Caudate nucleus (tissue), 63 donors: ENCODE measurements at places on chromosomes 5 and 9.

- no peak for DNase-seq
Observed at GRCh38 chr5:110769000-110769681, 30.3 kb downstream of the SLC25A46 start.

DNA sequence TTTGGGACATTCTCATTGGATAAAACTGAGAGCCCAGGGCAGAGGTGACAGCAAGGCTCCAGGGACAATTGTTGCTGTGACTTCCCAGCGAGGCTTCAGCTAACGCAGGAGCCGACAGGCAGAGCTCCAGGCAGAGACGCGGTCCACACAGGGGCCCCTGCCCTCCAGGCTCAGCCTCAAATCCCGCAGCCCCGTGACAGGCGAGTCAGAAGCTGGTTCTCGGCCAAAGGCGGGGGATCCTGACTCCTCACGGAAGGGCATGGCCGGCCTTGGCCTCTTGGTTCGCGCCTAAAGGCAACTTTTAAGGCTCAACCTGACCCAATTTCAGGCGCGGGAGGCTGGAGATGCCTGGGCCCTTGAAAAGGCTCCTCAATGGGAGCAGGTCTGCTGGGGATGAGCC lies 21.3 kb downstream of the SLC12A7 start:
- DNase-seq: no peak

- DNase-seq: no peak
Observed at GRCh38 chr5:14008819-14009311, 64.4 kb upstream of the DNAH5 start.

- DNase-seq: no peak
Observed at GRCh38 chr9:110073356-110073905, 134.5 kb downstream of the C9orf152 start.

DNA sequence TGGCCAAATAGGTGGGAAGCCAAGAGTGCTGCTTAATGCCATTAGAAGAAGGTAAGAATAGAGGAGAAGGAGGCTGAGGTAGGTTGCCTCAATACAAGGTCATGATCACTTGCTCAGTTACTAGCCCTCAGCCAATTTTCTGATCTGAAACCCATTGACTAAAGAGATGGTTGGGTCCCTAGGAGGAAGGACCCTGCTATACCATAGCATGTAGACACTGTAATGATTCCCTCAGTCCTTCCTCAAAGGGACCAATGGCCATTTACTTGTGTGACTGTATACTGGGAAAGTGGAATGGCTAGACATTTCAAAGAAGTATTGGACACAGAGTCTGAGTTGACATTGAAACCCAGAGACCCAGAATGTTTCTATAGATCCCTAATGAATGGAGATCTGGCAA lies 108.5 kb upstream of the MAP1B start:
- DNase-seq: no peak

DNA sequence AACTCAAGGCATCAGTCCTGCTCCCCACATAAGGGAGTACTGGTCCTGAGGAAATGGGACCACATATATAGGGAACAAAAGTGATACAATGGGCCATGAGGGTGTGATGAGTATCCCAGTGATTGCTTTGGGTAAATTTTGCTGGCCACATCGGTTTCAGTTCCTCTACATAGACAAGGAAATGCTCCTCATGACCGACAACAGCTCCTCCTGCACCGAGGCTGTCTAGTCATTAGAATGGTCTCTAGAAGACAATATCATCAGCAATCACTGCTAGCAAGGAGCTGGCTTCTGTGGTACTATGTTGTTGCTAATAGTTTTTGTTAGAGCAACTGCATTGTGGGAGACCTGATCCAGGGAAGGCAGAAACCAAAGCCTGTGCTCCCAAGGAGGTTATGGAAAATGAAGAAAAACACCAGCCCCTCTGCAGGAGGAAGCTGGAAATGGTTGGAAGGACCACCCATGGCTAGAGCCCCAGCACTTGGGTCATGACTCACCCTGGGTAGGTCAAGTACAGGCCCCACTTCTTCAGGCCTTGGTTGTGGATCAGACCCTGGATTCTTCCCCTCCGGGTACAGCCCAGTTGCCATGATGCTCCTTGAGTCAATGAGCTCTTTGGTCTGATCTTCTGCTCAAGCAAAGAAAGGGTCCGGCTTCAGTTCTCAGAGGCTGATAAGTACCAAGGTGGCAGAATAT lies 3.4 kb upstream of the CTSL start:
- DNase-seq: no peak

- no peak for DNase-seq
Observed at GRCh38 chr9:134947265-134947955, 29.7 kb upstream of the FCN1 start.

DNA sequence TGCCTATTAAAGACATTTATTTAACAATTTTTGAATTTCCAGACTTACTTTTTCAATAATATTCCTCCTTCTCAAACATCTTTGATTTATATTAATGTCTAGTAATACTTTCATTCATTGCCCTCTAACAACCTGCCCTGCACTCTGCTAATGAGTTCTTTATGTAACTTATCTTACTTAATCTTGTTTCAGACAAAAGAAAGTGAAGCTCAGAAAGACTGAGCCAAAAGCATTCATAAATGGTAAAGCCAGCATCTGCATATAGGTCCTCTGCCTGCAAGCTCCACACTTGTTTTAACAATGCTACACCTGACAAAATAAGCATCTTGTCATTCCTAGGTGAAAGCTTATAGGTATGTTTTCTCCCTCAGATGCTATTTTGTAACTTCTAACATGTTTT lies 2.4 kb upstream of the TNPO1 start:
- no peak for DNase-seq

DNA sequence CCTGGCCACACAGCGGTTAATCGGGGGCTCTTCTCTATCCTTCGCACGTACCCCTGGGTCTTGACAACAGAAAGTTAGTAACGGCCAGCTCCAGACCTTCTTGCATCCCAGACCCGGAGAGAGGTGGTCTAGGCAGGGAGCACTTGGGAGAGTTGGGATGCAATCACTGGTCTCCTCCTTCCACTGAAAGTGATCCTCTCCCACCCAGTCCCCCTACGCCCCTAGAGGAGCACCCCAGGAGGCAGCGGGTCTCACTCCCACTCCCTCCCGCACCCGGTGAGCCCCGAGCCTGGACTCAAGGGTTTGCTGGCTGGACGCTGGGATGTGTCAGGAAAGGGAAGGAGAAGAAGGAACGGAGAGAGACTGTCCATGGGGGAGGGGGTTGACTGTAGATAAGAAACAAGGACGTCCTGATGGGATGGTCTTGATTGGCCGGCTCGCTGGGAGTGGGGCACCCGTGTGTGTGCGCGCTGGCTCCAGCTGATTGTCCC lies 2.0 kb downstream of the RORB start:
- no peak for DNase-seq

DNA sequence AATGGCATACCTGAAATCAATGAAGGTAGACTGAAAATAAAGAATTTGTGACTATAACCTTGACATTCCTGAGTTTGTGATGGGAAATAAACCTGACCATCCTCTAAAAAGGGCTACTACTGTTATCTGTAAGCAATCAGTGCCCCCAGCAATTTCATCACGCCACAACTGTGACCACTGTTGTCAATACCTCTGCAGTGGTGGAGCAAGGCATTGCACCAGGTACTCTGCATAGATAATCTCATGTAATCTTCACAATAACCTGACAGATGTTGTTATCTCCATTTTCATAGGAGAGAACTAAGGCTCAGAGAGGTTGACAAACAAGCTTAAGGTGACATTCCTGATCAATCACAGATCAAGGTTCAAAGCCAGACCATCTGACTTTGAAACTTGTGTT lies 38.5 kb upstream of the FRRS1L start:
- no peak for DNase-seq

- DNase-seq: no peak
Observed at GRCh38 chr9:136050701-136051452, 44.2 kb downstream of the NACC2 start.

GRCh38 chr5:149240354-149240998 lies 31.2 kb upstream of the AFAP1L1 start:
- no peak for DNase-seq

DNA sequence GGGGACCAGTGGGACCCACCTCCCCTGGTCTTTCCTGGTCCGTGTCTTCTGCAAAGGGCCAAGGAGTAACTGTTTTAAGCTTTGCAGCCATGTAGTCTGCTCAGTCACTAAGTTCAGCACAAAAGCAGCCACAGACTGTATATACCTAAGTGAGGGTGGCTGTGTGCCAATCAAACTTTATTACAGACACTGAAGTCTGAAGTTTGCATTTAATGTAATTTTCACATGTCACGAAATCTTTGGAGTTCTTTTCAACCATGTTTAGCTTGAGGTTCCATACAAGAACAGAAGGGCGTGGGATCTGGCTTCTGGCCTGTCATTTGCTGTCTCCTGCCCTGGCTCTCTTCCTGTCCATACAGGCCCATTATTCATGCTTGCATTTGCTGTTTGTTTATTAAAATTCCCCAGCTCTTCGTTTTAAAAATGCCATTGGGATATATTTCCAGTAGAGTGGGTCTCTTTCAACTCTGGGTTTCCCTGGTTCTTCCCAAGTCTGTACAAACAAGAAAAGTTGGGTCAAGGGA lies 64.2 kb upstream of the ECM2 start:
- DNase-seq: no peak

DNA sequence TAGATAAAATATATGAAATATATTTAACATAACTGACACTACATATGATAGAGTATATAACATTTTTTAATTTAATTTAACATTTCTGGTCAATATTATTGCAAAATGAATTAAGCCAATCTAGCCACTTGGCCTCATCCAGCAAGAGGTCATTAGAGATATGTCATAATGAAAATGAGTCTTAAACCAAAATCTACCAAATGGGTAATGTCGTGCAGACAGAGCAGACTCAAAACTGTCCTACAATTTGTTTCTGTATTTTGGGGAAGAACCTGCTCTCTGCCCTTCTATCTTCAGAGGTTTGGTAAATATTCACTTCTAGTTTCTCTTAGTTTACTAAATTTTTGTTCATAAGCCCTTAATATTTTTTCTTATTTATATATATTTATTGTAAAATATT lies 61.4 kb downstream of the ARHGEF28 start:
- DNase-seq: no peak

GRCh38 chr5:56639476-56639875 lies 175.9 kb upstream of the MAP3K1 start:
- no peak for DNase-seq

GRCh38 chr5:149348518-149348917 lies 3.2 kb downstream of the GRPEL2 start:
- DNase-seq: no peak

DNA sequence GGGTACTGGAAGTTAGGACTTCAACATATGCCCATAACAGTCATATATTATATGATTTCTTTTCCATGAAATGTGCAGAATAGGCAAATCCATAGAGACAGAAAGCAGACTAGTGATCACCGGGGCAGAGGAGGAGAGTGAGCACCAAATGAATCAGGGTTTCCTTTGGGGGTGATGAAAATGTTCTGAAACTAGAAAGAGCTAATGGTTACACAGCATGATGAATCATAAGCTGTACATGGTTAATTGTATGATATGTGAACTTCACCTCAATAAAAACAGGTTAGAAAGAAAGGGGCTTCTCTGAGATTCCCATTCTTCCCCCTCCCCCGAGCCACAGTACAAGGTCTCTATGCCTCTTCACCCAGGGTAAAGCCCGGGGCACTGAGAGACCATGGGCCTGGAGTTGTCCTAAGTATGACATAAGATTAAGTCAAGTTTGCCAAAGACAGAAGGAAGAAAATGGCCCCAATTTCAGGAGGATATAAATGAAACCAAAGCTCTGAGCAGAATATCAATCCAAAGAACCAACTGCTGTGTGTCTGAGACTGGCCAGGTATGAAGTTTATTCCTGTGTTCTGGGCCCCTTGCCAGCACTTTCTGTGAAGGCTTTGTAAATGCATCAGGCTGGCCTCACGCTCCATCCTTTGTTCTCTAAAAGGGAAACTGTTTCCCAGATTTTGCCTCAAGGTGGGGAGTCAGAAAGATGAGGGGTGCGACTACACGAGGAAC lies 243.8 kb downstream of the CDK5RAP2 start:
- no peak for DNase-seq

GRCh38 chr9:135605238-135605781 lies 34.0 kb downstream of the GLT6D1 start:
- no peak for DNase-seq

DNA sequence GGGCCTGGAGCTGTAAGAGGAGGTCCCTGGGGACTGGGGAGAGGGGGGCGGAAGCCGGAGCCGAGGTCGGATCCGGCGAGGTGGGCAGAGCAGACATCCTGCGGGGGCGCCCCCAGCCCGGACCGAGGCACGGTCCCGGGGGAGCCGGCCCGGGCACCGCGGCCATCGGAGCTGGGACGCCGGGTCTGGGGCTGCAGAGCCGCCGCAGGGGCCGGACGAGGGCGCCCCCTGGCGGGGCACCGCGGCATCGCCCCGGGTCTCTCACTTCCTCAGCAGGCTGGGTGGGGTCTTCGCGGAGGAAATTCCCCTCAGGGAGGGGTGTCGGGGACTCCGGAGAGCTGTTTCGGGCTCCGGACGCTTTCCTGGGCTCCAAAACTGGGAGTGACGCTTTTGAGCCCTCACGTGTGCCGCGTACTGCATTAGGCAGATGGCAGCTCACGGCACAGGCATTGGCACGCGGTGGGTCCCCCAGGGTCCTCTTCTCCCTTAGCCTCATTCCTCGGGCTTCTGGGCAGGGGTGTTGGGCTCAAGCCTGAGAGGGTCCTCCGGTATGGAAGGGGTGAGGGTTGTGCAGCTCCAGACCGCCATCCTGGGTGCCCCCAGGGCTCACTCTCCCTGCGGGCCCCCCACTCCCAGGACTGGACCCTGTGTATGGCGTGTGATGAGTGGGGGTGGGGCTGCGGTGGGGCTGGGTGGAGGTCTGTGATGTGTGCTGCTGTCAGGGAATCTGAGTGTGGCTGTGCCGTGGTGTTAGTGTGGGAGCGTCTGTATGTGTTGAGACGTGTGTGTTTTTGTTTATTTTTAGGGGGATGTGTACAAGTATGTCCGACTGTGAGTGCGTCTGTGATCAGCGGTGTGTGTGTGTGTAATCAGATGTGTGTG lies 29.6 kb downstream of the LHX2 start:
- DNase-seq: no peak

- DNase-seq: peak; percentile 26
Observed at GRCh38 chr5:172106511-172107356, 81.3 kb downstream of the STK10 start.

GRCh38 chr9:19649336-19650041 lies 139.3 kb downstream of the SLC24A2 start:
- DNase-seq: no peak

- no peak for DNase-seq
Observed at GRCh38 chr5:126139773-126140172, 283.4 kb upstream of the GRAMD2B start.

- no peak for DNase-seq
Observed at GRCh38 chr9:117826837-117827236, 122.6 kb downstream of the TLR4 start.

DNA sequence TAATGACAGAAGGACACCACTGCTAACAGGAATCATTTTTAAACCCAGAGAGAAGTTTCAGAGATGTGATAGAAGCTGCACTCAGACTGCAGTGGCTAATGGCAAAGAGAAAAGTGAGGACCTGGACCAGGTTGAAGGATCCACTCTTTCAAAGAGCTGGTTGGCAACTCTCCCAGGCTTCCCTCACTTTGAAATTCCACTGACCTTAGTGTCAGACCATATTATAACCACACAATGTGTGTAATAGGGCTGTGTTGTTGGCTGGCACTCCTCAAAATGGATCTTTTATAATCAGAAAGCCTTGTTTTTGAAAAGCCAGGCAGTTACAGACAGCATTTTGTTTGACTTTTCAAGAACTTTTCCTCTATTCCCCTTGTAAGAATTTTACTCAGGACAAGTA lies 280.7 kb downstream of the PRELID2 start:
- no peak for DNase-seq
